ENCODE measurements at places on chromosomes 3 and 15.

GRCh38 chr3:118472586-118472985, 562.1 kb downstream of the IGSF11 start:
- DNase-seq = no peak

- no peak for DNase-seq
These were observed 269.0 kb upstream of the ADAMTS9 start for GRCh38 chr3:64956711-64957325.

DNA sequence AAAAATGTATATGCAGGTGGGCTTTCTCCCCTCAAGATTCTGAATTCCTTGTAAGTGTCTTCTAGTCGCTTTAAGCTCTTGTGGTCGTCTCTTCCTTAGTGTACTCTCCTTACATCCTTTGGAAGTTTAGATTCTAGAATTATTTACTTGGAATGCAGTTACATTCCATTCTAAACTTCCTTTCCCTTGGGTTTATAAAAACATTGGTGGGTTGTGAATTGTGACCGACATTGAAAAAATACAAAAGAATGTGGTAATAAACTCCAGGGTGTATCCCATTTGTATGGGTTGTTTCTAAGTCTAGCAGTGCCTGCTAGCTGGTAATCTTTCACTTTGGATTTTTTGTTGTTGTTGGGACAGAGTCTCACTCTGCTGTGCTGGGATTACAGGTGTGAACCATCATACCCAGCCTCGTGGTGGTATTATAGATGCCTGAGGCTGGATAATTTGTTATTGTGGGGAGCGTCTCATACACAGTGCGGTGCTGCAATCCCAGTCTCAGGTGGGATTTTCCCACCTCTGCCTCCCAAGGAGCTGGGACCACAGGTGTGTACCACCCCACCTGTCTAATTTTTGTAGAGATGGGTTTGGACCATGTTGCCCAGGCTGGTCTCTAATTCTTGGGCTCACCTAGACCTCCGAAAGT, 9.1 kb downstream of the CHD2 start:
- no peak for DNase-seq

- DNase-seq = no peak
These were observed 82.5 kb upstream of the NAALADL2 start for GRCh38 chr3:174776636-174777035.

GRCh38 chr15:64747578-64747977, 27.8 kb downstream of the RBPMS2 start:
- DNase-seq = no peak

- DNase-seq = no peak
These were observed 281.4 kb upstream of the CTDSPL start for GRCh38 chr3:37580237-37580636.

GRCh38 chr3:52874160-52874701, 23.1 kb downstream of the STIMATE start:
- DNase-seq = no peak

GRCh38 chr3:50345586-50346234, at the start of gene ZMYND10:
Gene ZMYND10 (minus strand): TSS chr3:50345732. CDS start chr3:50345579, 153 bp downstream.
- DNase-seq = peak; percentile 96

DNA sequence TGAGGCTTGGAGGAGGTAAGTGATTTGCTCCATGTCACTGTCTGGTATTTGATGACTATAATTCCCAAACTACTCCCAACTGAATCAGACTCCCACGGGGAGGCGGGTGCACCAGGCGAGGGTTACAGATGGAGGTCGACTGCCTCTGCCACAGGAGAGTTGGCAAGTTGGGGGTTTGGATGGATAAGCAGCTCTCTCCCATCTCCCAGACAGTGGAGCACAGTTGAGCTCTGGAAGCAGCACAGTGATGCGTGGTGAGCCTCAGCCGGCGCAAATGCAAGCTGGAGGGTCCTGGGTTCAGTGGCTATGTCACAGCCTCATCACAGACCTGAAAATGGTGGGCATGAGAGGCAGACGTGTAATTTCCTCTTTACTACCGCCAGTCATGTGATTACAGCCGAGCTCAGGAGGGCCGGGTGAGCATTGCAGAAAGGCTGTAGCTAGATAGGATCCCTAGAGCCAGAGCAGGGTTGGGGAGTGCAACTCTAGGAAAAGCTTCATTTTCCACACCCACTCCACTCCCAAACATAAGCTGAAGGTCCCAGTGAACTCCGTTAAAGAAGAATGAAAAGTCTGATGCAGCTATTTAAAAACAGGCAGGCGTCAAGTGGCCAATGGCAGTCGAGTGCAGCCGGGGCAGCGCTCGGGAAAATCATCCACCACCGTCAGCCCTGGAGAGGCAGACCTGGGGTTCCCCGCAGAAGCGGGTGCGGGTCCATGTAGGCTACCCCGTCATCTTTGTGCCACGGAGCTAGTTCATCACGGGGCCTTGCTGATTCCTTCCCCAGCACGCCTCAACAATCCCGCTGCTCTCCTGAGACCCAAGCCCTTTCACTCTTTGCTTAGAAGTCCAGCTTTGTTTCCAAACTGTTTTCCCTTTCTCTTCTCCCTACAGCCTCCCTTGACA, 33.3 kb upstream of the VPS8 start:
- no peak for DNase-seq

- no peak for DNase-seq
These were observed 51.5 kb upstream of the UBE2E1 start for GRCh38 chr3:23754215-23754614.

- no peak for DNase-seq
These were observed 136.2 kb downstream of the ITPR1 start for GRCh38 chr3:4629095-4630007.

DNA sequence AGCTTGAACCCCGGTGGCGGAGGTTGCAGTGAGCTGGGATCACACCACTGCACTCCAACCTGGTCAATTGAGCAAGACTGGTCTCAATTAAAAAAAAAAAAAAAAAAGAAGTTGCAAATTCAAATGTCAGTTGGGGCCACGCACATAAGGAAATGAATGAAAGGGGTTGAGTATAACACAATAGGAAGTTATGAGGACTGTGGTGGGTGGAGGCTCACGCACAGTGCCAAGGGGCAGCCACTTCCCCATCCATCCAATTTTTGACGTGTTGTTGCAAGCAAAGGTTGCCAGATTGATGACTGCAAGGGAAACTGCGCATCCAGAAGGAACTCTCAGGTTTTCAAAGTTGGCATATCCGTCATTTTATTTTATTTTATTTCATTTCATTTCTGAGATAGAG, 532.2 kb downstream of the NTRK3 start:
- no peak for DNase-seq

GRCh38 chr3:191263850-191264249, 64.8 kb downstream of the OSTN start:
- DNase-seq = no peak

DNA sequence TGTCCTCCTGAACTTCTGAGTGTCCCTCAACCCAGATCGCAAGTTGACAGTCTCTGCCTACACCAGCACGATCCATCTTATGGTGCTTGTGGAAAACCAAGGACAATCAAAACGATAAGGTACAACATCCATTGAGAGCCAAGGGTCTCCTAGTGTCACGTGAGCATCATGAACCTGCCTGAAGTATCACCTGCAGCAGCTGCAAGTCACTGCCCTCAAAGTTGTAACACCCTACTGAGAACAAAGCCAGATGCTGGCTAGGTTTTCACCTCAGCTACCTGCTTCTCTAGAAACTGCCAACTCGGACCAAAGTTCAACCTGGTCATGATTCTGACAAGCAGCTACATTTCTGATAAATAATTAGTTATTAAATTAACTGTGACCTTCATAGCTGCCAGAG, 17.5 kb downstream of the C2CD4B start:
- no peak for DNase-seq

GRCh38 chr3:41652931-41653330, 309.0 kb downstream of the ULK4 start:
- no peak for DNase-seq

DNA sequence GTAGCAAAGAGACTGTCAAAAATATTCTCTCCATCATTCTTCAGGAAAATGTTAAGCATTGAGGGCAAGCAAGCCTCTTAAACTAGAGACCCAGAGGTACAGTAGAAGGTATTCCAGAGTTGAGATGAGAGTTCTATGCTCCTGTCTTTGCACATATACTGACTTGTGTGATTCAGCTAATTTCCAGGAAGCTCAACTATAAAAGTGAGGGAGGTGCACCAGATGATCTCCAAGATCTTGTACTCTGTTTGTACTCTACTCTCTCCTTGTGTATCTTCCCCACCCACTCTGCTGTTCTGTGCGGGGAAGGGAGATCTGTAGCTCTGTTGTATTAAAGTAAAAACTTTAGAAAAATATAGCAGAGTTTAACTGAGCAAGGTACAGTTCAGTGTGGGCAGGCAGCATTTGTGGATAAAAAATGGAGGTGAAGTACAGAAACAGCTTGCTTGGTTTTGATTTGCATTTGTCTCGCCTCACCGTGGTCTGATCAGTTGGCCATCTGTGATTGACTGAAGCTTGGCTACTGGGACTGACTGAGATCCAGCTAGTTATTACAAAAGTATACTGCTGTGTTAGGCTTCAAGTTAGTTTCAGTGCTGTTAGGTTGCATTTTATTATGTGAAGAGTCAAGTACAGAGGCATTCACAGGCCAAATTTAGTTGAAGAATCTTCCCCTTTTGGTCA, 463.1 kb upstream of the GOLIM4 start:
- DNase-seq = no peak

- no peak for DNase-seq
These were observed 301.3 kb downstream of the IL20RB start for GRCh38 chr3:137259089-137259488.

- no peak for DNase-seq
These were observed 387.9 kb downstream of the RBMS3 start for GRCh38 chr3:29668728-29669127.

- DNase-seq = no peak
These were observed 90.8 kb downstream of the ANP32A start for GRCh38 chr15:68729789-68730411.

DNA sequence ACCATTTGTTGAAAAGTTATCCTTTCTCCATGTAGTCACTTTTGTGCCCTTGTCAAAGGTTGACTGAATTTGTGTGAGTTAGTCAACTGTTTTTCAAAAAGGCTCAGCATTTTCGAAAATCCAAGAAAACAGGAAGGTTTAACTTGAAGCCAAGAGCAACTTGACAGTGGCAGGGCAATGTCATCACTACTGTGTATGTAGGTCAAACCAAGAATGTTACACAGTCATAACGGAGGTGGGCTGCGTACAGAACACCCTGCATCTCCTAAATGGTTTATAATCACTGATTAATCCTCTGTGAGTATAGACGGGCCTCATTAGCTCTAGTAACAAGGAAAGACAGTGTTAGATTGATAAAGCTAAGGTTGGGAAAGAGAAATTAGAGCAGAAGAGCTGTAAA, 1064.9 kb downstream of the FHIT start:
- DNase-seq = no peak

GRCh38 chr15:78149805-78150751, 916 bp downstream of the IDH3A start:
- DNase-seq = no peak

- DNase-seq = no peak
These were observed 13.3 kb downstream of the SH2D7 start for GRCh38 chr15:78105476-78106241.

DNA sequence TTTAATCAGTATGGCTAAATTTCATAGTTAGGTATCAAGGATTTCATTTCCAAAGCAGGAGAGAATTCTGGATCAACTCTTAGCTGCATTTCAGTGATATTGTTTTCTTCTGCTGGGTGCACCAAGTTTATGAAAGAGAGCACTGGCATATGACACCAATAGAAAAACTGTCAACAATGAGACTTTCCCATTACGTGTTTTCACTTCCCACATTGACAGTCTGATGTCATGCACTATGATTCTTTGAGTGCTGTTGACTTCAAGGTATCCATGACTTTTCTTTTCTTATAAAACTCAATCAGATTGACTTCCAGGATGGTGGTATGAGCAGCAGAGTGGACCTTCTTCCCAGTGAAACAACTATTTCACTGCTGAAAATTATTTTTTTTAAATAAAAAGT, 476.1 kb downstream of the EDEM1 start:
- no peak for DNase-seq

- DNase-seq = no peak
These were observed 15.6 kb downstream of the KAT2B start for GRCh38 chr3:20055842-20056241.

GRCh38 chr3:29275309-29275708, 5.6 kb upstream of the RBMS3 start:
- no peak for DNase-seq

DNA sequence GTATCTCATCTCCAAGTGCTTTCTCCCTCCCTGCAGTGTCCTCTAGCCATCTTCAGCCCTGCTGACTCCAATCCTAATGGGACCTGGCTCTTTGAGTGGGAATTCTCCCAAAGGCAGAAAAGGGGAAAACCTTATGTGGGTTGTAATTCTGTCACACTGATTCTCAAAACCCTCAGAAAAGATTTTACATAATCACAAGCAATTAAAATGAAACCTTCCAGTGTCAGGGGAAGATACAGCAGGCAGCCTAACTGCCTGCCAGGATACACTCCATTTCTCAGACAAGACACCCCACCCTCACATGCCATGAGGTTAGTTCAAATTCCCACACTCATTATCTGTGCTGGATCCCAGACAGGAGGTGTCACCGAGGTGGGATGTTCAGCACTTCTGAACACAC, 121.4 kb downstream of the RFTN1 start:
- no peak for DNase-seq

DNA sequence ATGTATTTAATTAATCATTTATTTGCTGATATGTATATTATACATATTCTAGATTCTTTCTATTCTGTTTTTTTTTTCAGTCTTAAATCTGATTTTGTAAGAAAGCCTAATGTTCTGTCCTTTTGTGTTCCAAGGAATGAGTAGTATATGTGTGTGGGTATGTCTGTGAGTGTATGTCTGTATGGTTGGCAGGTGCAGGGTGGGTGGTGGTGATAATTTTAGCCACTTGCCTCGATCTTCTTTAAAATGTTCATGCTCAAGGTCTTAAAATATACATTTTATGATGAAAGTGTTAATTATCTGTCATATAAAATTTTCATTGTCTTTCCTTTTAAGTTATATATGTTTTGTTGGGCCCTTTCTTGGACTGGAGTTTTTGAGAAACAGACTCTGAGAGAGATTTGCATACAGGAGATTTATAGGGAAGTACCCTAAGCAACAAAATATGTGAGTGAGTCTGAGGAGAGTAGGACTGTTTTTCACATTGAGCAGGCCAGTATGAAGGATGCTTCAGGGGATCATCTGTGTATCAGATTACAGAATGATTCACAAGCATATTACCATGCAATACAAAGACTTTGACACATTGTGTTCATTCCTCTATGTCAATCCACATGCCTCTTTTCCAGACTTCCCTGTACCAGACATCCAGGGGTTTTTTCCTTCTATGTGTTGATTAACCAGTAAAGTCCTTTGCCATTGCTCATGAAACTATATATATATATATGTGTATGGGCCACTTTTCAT, 211.0 kb upstream of the DPPA4 start:
- no peak for DNase-seq
